ENCODE measurements at places on chromosomes 5 and 9.

DNA sequence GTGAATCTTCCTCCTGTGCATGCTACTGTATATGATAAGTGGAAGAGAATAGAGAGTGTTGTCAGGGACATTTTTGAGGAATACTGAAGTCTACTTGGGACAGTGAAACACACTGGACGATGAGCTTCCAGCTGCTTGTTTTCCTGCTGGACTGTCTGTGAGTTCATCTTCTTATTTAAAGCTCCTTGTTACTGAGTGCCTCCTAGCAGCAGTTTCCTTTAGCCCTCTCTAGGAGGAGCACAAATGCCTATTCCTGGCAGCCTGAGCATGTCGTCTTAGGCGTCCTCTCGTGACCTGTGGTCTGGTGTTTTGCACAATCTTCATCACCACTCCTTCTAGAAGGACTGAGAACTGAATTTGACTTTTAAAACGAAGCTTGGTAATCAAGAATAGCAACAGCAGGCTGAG, 43.8 kb downstream of the ANKRD33B start:
- DNase-seq: no peak

- no peak for DNase-seq
These were observed 13.1 kb downstream of the TRIO start for GRCh38 chr5:14156290-14156649.

- no peak for DNase-seq
These were observed 25.9 kb downstream of the NKD2 start for GRCh38 chr5:1034421-1034905.

- no peak for DNase-seq
These were observed 1290.2 kb upstream of the WWC1 start for GRCh38 chr5:167001246-167001645.

GRCh38 chr9:22446589-22446949, at the start of gene DMRTA1:
Gene DMRTA1 (plus strand): TSS chr9:22446824. CDS start chr9:22447066, 242 bp downstream.
- DNase-seq: no peak

DNA sequence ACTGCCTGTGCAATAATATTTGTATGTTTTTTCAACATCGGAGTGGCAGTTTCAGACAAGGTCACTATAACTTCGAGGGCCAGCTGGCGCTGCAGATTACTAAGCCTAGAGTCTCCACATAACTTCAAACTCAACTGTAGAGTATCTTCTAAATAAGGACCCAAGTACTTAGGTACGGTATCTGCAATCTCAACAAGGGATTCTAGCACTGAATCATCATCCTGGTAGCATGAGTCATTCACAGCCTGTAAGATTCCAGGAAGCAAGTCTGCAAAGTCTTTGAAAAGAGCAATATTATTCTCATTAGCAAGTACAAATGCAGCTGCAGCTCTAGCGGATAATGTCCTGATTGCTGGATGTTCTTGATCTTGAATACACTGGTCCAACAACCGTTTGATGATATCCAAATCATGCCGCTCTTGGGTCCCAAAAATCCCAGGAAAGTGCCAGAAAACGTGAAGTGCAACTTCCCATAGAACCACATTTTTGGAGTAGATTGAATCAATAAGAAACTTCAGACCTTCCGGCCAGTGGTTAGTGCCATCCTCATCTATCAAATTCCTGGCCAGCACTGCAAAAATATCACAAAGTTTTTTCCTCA, 654 bp downstream of the RANBP6 start:
- DNase-seq: peak; percentile 10

DNA sequence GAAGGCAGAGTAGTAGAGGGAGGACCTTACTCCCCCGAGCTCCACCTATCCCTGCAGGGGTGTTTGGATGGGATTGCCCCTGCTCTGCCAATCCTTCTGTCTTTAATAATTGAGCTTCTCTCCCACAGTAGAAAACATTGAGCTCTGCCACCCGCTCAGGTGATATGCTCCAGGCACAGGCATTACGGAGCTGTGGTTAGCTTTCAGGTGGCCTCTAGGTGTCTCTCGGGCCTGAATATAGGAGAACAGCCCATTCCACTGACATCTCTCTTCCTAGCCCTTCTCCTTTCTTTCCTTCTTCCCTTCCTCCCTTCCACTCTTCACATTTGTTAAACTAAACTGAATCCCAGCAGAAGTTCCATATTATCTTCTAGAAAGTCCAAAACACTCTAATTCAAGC, 203.4 kb downstream of the SYK start:
- DNase-seq: no peak

DNA sequence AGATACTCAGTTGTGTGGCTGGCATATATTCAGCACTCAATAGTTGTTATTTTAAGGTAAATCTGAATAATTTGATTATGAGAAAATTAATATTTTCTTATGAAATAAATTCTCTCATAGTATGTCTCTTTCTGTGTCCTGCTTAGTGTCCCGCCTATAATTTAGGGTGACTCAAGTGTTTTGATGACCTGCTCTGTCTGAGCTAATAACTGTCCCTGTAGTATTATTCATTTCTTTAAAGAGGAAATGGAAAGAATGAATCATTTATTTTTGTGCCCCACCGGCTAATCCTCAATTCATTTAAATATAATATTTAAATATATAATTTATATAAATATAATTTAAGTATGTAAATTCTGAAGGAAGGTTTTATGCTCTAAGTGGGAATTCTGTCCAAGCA, 4.1 kb downstream of the SLC1A1 start:
- no peak for DNase-seq

- no peak for DNase-seq
These were observed 159.2 kb downstream of the ARRDC3 start for GRCh38 chr5:91223886-91224285.

DNA sequence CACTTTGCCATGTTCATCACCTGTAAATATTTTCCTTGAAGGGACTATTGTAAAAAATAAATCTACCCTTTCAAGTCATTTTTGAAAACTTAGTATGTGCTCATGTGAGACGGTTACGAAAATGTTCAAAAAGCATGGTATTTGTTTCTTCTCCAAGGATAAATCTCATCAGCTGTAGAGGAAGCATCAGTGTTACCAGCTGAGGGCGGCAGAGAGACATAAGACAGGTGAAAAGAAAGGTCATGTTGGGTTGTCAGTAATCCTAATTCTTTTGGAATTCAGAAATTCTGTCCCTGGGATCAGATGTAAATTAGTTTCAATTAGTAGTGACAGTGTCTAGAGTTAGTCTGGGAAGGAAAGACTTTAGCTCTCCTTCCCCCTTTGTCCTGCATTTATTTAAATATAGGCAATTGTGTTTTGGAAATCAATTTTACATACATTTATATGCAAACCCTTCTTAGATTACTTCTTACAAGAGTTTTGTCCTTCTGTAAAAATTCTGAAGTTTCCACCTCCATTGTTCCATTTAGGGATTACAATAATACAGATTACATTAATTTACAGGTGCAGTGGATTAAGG, 791.9 kb upstream of the CDH6 start:
- no peak for DNase-seq

DNA sequence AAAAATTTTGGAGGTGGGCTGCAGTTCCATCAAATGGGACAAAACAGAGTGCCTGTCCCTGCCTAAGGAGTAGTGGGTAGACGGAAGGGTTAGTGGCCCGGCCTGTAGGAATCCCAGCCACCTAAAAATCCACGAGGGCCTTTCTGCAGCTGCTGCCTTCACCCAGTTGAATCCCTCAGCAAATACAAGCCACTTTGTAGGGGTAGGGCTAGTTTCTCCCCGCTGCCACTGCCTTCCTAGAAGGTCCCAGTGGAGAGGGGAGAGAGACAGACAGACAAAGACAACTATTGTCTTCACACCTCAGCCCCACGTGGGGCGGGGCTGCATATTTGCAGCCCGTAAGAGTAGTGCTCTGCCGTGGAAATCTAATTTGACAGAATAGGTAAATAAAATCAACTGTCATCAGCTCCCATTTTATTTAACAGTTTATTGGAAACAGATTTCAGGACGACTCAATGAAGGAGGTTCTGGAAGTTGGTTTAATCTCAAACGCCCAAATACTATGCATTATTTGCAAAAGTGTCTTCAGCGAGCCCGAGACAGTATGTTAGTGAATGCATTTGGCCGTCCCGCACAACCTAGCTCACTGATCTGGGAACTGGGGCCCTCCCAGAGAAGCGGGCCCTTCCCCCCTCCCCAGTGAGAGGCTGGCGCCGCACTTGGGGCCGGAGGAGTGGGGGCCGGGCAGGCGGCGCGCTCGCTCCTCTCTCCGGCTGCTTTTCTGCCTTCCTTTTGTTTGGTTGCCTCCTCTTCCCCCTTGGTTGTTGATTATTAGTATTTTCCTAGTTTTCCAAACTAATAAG, 67.6 kb upstream of the TBCA start:
- no peak for DNase-seq

- no peak for DNase-seq
These were observed 63.1 kb downstream of the DOCK8 start for GRCh38 chr9:277601-278295.

GRCh38 chr9:89978185-89978584, 373.4 kb downstream of the GADD45G start:
- DNase-seq: no peak

DNA sequence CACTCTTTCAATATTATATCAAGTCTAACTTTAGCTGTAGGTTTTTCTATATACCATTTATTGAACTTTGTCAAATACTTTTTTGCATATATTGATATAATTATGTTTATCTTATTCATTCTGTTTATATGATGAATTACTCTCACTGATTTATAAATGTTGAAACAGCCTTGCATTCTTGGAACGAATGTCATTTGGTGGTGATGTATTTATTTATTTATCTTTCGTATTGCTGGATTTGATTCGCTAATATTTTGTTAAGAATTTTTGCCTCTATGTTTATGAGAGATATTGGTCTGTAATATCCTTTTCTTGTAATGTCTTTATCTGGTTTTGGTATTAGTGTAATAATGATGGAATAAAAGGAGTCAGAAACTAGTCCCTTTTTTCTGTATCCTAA, 563.9 kb downstream of the ANXA1 start:
- no peak for DNase-seq

- no peak for DNase-seq
These were observed 277.2 kb downstream of the TRIM32 start for GRCh38 chr9:116964258-116964657.

DNA sequence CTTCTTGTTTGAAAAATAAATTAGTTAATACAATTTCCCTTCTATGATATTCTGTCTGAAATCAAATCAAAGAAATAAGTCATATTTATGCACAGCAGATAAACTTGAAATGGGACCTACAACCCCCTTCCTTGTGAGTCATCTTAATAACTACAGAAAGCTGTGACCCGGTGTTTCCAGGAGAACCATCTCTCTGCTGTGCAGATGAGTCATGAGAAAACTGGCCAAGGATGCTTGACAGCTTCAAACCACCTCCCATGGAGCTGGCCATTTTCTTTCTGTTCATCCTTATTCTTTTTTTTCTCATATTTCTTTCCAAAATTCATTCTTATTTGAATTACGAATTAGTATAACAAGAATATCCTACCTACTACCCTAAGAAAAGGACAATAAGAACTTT, 43.4 kb upstream of the NR4A3 start:
- DNase-seq: peak; percentile 66

Measured in fibroblast of skin of left biceps (primary cell).